ENCODE measurements at places on chromosomes 7 and 10.

- DNase-seq, result no peak
Observed at GRCh38 chr7:131827421-131827820, 271.0 kb upstream of the PODXL start.

DNA sequence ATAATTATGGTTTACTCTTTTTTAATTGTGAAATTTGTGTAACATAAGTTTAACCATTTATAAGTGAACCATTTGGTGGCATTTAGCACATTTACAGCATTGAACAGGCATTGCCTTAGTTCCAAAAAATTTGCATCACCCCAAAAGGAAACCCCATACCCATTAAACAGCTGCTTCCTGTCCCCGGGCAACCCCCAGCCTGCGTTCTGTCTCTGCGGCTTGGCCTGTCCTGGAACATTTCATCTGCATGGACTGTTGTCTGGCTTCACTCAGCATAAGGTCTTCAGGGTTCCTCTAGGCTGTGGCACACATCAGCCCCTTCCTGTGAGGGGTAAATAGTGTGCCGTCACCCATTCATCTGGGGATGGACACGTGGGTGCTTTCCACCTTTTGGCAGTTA is 6.9 kb downstream of the RET start:
- DNase-seq, result no peak

DNA sequence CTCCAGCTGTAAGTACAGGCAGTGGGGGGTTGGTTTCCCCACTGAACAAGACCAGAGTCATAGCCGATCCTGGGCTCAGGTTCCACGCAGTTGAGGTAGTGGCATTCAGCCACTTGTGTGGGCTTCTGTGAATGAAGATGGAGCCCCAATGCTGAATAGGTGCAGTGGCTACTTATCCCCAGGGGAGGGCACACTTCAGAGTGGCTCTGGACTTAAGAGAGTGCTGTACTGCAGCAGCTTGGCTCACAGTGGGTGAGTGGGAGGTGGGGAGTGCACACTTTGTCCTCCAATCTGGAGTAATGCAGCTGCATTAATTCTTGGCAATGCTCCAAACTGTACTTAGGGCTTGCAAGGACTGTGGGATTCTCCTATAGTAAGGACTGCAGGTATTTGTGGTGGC is 81.9 kb downstream of the BUB3 start:
- DNase-seq, result no peak

DNA sequence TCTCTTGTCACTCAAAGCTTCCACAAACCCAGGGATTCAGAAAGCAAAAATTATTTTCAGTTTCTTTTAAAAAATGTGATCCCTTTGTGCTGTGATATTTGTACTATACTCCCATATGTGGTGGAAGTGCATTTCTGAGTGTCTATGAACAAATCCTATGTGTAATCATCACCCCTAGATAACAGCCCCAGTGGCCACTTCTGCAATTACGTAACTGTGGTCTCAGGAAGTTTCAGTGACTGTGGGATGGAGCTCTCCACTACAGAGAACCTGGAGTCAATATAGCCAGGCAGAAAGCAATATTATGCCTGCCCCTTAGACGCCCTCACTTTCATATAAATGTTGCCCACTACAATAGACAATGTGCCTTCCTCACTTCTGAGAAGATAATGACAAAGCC is 1101.7 kb upstream of the GHITM start:
- DNase-seq, result no peak

GRCh38 chr10:19651549-19651948 is 164.7 kb upstream of the PLXDC2 start:
- peak; percentile 91 for DNase-seq

DNA sequence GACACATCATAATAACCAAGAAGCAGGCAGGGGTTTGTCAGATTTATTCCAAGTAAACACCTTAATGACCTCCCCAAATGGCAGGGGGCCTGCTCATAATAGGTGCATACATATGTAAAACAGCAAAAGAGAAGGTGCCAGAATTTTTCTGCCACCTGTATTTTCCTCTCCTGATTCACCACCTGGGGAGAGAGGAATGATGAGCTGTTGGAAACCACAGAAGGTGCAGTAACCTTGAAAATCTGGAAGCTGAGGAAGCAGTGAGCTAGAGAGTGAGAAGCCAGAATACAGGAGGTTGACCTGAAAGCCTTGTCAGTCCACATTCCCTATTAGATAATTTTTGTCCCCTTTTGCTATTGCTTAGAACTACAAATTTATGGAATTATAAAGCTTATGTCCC is 46.2 kb upstream of the PDE1C start:
- DNase-seq, result no peak

DNA sequence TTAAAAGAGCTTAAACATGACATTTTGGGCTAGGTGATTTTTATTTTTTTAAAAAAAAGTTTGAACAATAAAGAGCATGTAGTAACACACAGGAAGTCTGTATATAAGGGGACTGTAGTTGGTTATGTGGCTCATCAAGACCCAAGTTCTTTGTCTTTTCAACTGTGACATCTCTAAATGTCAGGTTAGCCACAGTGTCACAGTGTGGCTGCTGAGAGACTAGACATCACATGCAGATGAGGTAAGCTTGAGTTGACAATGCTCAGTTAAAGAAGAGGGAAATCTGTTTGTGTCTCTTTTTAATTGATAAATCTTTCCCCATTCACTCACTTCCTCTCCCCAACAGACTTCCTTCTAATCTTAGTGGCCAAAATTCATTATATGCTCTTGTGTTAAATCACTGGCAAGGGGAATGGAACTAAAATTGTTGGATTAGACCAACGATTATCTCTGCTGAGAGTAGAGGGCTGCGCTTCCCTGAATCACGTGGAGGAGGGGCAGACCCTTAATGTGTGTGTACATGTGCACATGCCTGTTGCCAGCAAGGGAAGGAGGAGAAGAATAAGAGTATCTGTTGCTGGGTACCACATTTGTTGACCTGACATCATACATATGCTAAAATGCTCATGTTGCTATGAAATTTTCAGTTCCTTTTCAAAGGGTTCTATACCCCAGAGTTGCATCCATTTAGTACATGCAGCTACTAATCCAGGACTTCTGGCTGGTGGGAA is 78.3 kb downstream of the MMRN2 start:
- no peak for DNase-seq

GRCh38 chr7:18450019-18450418 is 45.5 kb upstream of the HDAC9 start:
- no peak for DNase-seq

- peak; percentile 98 for DNase-seq
Observed at GRCh38 chr7:75738975-75739795, 444 bp upstream of the HIP1 start.

DNA sequence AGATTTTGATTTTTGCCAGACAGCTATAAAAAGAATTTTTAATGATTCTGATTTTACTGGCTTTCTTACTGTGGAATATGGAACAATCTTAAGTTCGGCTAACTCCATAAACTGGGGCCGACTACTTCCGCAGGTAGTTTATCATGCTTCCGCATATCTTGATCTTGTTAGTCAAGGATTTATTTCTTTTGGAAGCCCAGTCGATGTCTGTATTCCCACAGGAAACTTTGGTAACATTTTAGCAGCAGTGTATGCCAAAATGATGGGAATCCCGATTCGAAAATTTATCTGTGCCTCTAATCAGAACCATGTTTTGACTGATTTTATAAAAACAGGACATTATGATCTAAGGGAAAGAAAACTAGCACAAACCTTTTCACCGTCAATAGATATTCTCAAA is 8.1 kb downstream of the THNSL1 start:
- no peak for DNase-seq

- no peak for DNase-seq
Observed at GRCh38 chr7:135178364-135178763, 7.9 kb upstream of the CYREN start.

DNA sequence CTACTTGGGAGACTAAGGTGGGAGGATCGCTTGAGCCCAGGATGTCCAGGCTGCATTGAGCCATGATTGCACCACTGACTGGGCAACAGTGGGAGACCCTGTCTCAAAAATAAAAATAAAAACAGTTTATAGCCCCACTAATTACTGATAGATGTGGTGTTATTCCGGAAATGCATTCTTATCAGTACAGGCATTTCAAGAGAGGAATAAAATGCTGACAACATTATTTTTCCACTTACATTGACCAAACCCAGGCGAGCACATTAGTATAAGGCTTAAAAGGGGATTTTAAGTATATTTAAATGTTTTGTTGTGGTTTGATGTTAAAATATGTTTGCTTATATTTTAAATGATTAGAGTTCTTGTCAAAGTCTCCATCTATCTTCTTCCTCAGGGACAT is 359.5 kb downstream of the PLXDC2 start:
- DNase-seq, result no peak

DNA sequence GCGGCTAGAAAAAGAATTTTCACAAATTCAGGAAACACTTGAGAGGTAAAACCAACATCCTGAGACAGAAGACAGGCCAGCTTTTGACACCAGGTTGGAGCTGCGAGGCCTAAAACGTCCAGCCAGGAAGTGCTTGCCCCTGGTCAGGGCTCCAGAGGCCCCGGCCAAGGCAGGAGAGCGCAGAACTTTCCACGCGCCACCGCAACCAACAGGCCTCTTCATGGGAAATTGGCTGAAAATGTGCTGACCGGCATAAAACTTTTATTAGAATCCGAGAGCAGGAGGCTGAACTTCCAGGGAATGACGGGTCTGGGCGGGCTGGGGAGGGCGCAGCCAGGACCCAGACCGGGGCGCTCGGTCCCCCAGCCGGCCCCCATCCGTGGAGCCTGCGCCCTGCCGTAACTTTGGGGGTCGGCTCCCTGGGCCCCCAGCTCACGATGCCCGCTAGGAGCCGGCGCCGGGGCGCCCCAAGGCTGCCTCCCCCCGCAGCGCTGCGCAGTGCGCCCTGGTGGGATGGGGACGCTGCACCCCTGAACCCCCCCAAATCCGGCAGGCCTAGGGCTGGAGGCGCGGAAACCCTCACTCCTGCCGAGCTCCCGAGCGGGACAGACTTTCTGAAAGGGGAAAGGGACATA is 414.0 kb upstream of the MKI67 start:
- DNase-seq, result no peak
